Neural progenitor cell (in vitro differentiated cells): ENCODE measurements at places on chromosomes 16 and 17.

- no peak for DNase-seq
These were observed 8.5 kb downstream of the KIF19 start for GRCh38 chr17:74334393-74335039.

DNA sequence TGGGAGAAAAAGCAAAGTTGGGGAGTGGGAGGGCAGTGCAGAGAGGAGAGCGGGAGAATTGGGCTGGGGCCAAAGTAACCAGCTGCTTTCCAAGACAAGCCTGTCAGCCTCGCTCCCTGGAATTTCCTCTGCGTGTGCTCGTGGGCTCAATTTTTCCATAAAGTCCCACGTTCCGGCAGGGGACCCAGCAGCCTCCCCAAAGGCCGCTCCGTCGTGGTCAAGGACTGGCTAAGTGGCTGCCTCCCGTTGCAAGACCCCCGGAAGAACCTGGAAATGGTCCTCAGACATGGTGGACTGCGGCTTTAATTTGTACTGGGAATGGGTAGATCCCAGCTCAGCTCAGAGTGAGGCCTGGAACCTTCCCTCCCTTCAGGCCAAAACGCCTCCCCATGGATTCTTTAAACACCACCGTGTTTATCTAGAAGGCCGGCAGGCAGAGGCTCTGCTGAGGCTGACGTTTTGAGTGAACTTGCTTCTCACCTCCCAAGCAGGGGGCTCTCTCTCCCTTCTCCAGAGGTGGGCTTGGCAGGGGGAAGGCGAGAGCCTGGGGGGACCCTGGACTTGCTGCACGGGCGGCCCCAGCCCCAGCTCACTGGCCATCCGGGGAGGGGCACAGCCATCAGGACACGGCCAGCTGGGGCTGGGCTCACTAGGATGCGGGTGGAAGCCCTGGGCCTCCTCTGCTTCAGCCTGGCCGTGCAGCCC is 190.0 kb downstream of the C16orf95 start:
- DNase-seq = no peak

DNA sequence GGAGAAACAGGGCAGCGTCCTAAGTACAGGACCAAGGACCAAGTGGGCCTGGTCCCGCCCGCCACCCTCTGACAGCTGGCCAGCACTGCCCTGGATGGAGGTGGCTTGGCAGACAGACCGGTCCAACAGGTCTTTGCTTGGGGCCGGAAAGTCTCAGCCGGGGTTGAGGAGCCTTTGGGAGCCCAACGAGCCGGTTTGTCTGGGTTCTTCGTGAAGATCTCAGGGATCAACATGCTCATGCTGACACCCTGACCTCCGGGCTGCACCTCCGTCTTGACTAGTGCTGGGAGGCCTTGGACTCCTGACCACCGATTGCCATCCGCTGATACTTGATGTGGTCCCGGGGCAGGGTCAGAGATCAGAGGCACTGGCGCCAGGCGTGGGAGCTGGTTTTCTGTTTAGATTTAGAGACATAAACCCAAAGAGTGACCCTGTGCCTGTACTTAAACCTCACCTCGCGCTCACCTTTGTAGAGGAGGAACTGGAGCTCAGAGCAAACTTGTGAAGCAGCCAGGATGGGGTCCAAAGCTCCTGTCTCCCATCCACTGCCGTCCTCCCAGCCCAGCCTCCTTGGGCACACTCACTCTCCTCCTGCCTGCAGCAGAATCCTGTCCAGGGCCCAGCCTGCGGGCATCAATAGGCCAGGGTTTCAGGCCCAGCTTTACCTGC is 92.1 kb upstream of the GSE1 start:
- no peak for DNase-seq

GRCh38 chr16:29806099-29806579 is at the start of gene MAZ:
Gene MAZ, plus strand, starts transcription at chr16:29806529. Its CDS starts 173 bp downstream, at chr16:29806702.
- no peak for DNase-seq

- no peak for DNase-seq
These were observed 11.8 kb downstream of the SIAH1 start for GRCh38 chr16:48373258-48374029.

GRCh38 chr17:49496183-49496866 is 1.2 kb downstream of the NGFR start:
- DNase-seq = peak; percentile 94

GRCh38 chr17:45135978-45136791 is 698 bp downstream of the ACBD4 start:
- no peak for DNase-seq

DNA sequence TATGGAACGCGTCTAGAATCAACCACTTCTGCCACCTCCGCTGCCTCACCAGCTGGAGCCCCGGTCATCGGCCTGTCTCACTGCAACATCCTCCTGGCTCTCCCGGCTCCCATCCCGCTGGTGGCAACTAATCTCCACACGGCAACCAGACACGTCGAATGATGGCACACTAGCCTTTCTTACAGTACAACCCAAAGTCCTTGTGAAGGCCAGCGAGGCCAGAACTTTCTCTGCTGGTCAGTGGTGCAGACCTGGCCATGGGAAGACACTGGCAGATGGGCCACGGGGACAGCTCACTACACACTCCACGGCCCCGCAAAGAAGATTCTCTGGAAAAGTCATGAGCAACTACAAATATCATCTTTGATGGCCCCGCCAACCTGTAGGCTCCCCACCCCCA is 117.6 kb downstream of the RMI2 start:
- DNase-seq = no peak

GRCh38 chr16:11217651-11218603 is 38.1 kb downstream of the SOCS1 start:
- DNase-seq = no peak

DNA sequence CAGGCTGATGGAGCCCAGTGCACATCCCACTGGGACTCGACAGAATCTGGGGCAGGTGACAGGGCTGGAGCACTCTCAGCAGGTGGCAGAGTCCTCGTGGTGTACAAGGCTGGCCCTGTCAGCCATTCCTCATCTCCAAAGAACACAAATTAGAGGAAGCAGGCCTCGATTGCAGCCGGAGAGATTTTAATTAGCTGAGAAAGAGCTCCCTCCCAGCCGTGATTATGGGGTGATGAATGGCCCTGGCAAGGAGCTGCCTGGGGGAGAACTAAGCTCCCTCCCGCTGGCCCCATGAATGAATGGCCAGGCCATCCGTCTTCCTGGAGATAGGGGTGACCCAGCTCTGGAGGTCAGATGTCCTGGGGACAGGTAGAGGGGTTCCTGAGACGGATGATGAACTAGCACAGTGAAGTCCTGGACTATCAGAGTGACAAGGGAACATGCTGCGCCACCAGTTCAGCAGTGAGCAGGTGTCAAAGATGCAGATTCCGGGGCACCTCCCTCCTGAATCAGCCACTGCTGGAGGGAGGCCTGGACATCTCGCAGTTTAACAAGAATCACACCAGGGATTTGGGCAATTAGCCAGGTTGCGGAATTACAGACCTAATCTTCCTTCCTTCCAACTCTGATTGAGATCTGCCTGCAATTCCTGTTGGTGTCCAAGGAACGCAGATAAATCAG is 35.5 kb downstream of the PIMREG start:
- DNase-seq = peak; percentile 52

DNA sequence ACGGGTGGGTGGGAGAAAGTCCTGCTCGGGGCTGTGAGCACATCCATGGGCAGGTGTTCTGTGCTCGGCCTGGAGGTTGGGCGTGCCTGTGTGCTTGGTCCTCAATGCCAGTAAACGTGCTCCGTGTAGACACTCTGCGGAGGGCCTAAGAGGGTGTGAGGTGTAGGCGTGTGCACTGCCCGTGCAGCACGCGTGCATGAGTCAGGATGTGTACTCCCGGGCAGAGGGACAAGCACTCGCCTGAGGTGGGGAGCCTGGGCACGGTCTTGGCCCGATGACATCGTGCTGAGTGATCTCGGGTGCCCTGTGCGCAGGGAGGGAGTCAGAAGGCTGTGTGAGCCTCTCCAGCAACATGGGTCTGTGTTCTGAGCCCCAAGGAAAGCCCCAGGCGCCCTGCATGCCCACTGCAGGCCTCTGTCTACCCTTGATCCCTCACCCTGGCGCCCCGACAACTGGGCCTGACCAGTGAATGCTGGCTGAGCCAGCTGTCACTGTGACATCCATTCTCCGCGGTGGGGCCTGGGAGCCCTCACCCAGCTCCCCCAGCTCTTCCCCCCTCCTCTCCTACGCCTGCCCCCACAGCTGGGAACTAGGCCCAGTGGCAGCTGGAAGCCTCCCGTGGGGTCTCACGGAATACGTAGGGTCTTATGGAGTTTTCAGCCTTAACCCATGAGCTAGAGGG is 23.5 kb upstream of the NXPH3 start:
- no peak for DNase-seq
